Activated T-cell treated with anti-CD3 and anti-CD28 coated beads for 48 hours (primary cell): ENCODE measurements at places on chromosomes 7 and 10.

DNA sequence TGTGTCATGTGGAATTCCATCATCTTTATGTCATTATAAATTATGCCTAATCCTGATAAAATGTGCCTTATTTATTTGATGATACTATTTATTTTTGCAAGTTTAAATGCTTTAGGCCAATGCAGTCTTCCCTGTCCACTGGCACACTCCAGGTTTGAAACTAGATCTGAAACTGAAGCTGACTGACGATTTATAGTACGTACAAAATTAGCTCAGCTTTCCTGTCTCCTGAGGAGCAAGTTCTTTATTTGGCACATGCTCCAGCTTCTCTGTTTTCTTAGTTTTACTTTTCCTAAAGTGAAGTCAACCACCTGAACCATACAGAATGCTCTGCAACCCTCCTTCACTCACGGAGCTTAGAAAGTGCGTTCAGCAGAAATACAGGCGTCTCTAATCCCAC is 164.1 kb downstream of the HECW1 start:
- DNase-seq = no peak

GRCh38 chr10:78752708-78753107 is 316.1 kb upstream of the ZMIZ1 start:
- DNase-seq = no peak

GRCh38 chr7:4631380-4632179 is 50.5 kb upstream of the FOXK1 start:
- DNase-seq = no peak

- DNase-seq = no peak
Observed at GRCh38 chr7:117381362-117381761, 45.9 kb downstream of the ASZ1 start.

- no peak for DNase-seq
Observed at GRCh38 chr7:7251742-7252141, 69.4 kb downstream of the C1GALT1 start.

DNA sequence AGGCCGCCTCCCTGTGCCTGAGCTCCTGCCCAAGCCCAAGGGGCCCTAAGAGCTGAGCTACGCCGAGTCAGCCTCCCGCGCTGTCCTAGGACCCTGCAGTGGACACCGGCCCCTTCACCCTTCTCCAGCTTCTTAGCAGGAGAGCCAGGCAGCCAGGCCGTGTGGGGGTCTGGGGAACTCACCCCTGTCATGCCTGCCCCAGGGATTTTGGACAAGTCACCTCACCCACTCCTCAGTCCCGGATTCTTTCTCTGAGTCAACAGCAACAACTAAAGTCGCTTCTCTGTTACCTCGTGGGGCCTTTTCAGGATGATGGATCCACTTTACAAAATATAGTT is 79.3 kb downstream of the MKI67 start:
- no peak for DNase-seq

DNA sequence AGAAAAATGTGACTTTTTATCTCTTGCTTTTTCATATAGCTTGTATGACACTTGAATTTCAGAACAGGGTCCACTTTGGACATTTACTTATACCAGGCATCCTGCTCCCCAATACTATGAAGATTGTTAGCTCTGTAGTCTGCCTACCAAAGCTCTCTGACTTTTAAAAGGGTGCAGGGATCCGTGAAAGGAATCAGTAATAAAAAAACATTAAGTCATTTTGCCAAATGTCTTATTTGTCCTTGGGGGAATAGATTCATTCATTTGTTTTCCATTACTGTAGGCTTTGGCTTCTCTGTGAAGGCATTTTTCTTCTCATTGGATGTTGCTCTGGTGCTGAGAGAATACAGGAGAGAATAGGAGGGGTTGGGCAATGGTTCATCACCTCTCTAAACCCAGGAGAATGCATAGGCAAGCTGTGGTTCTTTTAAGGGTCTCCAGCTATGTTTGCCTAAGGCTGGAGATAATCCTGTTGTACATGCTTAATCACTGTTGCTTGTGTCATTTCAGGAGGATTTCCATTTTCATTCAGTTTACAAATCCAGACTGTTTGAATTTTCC is 103.5 kb downstream of the SRI start:
- DNase-seq = no peak

DNA sequence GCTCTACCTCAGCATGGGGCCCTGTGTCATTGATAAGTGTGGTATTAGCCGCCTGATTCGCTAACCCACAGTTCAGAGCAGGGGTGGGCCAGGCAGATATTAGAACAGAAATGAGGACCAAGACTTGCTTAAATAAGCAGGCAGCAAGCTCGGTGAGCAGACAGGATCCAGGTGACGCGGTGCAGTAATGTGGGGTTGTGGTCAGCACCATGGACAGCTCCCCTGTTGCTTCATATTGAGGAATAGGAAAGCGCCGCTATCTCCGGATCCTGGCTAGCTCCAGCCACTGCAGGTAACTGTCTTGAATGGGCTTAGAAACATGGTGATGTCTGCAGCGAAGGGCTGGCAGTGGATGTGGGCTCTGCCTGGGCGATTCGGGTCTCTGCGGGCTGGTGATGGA is 51.3 kb upstream of the GPR26 start:
- DNase-seq = peak; percentile 16

DNA sequence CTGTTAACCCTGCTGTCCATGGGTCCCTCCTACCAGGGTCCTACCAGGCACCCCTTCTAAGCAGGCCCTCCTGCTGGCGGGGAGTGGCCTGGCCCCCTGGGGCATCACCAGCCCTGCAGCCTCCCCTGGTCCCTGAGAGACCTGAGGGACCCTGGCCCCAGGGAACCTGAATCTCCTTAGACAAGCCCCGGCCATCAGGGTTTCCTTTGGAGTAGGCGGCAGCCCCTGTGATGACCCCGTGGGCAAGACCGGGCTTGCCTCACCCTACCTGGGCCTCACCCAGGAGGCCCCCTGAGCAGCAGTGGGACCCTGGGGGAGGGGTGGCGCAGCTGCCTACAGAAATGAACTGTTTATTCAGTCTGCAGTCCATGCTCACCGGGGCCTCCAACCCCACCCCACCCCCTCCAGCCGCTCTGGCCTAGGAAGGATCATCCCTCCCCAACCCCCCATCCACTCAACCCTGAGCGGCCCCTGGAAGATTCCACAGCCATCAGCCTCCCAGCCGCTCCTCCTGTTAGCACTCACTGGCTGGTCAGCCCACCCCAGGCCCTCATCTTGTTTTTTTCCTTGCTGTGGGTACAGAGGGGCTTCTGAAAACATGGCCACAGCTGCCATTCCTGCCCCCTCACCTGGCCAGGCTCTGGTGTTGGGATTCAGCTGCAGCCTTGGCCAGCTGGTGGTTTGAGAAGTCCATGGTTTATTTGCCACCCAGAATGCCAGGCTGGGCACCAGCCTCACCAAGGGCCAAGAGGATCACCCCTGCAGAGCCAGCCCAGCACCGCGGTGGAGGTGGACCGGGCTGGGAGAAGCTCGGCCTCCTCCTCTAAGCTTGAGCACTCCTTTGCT is 34.8 kb upstream of the CHST15 start:
- no peak for DNase-seq

DNA sequence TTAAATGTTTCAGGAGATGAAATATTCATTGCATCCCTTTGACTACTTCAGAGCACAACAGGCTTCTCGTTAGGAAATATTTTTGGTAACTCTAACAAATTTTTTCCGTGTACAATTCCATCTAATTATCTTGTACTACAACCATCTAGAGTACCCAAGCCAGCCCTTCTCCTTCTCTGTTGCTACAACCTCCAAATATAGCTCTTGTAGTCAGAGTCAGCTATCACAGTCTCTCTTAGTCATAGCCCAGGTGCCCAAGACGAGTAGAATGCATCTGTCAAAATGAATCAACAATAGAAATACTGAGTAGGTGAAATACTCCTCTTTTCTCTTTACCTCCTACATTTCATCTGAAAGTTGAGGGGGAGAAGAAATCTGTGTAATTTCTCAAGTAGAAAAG is 74.0 kb downstream of the INHBA start:
- no peak for DNase-seq

DNA sequence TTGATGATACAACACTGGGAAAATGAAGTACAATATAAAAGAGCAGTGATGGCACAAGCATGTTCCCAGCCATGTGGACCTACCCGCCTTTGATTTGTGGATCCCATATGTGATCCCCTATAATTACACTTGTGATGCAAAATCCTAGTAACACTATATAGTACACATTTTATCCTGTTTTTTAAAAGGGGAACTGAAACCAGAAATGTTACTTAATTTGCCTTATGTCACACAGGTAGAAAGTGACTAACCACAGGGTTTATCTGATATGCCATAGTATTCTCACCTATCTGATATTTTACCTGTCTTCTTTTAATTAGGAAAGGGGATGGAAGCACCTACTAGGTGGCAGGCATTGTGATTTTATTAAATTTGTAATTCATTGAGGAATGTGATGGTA is 35.0 kb downstream of the ARMC3 start:
- no peak for DNase-seq

- DNase-seq = no peak
Observed at GRCh38 chr7:151859111-151859947, 17.6 kb downstream of the PRKAG2 start.

DNA sequence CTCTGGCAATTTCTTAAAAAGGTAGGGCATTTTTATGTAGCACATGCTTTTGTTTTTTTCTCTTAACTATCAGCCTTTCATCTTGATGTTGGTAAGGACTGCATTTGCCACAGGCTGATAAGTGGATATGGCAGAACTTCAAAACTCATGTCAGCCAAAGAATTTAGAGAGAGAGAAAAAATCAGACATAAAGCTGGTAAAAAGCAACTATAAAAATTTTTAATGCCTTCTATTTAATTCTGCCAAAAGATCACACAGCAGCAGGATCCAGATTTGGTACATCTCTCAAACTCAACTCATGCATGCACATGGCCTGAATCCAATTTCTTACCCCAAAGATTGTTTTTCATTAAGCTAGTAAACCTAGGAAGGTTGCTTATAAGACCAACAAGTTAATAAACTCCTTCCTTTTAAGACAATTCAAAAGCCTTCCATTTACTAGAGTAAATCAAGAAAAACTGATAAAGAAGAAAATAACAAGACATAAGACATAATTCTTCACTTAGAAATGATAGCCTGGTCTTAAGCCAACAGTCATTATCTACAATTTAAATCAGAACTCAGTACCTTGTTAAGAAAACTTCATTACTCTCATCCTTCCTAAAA is 69.3 kb downstream of the GLI3 start:
- no peak for DNase-seq

DNA sequence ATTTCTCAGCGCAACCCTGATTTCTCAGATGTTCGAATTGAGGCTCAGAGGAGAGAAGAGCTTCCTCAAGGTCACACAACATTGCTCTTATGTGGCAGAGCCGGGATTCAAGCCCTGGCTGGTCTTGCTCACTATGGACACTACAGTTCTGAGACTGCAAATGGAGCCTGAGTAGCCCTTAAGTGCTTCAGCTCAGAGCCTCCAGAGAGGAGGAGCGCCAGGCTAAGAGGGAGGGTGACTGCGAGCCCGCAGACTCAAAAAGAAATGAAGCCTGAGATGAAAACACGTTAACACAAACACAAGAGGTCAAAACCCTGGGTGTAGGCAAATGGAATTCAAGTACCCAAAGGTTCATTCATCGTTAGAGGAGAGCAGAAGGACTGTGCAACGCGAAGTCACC is 13.9 kb downstream of the ARHGAP22 start:
- DNase-seq = no peak

DNA sequence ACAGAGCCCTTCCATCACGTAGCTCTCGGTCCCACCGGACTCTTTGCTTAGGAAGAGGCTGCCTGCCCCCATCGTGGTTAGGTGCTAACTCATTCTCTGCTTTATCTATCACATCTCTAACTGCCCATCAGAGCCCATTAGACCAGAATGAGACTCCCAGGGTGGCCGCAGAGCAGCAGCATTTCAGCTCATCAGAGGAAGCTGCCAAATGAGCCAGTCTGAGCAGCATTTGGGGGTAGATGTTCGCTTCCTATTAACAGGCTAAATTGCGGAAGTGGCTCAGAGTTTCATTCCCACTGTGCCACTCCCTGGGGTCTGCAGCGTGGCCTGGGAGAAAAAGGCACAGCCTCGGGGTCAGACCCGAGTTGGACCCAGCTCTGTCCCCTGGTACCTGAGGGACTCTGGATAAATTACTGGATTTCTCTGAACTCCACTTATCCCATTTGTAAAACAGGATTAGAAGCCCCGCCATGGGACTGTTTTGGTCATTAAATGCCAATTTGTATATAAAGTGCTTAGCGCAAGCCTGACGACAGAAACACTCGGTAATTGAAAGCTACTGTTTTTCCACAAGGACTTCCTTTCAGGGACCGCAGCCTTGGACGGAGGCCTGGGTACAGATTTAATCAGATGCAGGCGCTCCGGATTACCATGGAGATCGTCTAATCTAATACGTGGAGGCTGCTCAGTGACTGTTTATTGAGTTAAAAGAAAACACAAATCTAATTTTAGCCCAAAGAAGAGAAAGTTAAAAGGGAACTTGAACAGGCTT is 73.8 kb upstream of the PRLHR start:
- no peak for DNase-seq

DNA sequence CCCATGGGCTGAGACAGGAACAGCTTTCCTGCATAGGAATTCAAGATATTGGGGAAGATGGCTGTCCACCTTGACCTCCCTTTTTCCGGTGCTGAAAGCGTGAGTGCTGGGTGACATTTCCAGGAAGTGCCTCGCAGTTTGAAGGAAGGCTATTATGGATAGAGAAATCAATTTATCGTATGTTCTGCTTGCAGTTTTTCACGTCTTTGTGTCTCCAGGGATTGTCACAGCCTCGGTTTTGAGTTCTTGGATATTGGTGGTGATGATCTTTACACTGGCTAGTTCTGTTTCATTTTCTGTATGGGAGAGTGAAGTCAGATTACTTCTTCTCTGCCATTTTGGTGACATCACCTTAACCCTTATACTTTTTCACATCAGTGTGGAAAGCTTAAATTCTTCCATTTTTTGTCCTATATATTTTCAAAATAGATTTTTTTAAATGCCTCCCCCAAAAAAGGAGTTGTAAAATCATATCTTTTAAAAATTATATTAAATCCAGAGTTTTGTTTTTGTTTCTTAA is 102.5 kb upstream of the APBB1IP start:
- no peak for DNase-seq

DNA sequence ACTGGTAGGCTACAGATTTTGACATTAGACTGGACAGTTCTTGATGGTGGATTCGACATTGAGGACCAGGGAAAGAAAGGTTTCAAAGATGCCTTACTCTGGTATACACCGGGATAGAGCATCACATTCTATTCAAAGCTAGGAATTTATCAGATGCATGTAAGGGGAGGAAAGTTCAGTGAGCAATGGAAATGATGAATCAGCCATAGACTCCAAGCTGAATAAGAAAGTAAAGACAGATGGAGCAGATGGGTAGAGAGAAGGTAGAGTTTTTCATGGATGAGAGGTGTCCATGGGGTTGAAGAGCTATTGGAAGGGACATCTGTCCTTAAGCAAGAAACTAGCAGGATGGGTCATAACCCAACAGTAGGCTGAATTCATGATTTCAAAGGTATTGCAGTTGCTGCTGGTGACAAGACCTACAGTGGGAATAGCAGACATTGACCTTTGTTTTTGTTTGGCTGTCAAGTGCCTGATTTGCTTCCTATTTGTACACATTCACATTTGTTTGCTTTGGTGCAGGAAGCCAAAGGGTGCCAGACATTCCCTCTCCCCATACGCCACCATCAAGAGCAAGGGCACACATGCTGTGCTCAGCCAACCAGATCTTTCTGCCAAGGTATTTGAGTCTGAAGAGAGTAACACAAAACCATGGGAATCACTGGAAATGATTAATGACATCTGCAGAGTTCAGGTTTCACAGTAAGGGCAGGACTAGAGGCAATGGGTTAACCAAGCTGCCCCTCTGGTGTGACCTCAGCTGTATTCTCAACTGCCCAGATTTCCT is 8.6 kb upstream of the CACUL1 start:
- DNase-seq = no peak
